NCI-H526 treated with DMSO at 0.1 percent for 48 hours (cell line): ENCODE measurements at places on chromosomes 7 and 10.

DNA sequence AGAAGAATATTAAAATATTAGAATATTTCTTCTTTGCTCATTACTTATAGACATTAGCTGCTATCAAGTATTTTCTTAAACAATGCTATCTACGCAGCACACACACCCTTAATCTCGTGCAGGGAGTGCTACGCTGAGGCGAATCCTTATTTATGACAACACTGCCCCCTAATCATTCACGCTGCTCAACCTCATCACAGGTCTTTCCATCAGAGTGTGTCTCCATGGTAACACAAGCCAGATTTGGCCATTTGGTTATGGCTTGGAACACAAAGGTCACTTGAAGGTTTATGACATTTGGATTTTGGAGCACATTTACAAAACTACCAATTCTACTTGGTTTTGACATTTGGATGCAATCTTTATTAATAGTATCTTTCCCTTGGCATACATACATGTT, 45.4 kb upstream of the MYO3A start:
- DNase-seq: no peak

GRCh38 chr7:83731154-83731553, 82.2 kb upstream of the SEMA3E start:
- no peak for DNase-seq

DNA sequence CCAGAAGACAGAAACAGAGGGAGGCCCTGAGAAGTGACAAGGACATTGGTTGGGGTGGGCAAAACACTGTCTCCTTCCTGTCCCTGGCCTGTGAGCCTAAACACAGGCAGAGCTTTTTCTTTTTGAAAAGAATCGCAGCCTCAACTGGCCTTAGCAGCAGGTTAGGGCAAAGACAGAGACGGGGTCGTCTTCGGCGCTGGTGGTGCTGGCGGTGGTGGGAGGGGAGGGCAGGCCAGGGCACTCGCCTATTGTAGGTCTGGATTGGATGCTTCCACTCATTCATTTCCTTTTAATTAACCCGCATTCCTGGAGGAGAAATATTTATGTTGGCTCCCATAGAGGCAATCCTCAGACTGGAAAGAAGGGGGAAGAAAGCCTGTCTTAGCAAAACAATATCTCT, 22.6 kb downstream of the WNT8B start:
- no peak for DNase-seq

DNA sequence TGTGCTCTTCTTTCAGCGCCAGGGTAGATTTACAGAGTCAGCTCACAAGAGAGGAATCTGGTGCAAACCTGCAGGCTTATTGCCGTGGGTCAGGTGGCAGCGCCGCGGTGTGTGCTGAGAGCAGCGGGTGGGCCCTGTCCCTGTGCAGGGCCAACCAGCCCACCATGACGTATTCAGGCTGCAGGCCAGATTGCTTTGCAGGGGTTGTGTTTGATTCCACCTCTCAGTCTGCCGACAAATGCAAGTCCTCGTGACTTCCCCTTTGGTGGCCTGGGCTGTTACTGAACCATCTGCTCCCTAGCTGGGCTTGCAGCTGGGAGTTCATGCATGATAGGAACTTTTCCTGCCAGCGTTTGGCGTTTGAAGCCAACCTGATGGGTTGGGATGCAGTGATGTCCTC, 66.7 kb upstream of the LEP start:
- DNase-seq: no peak

- DNase-seq: no peak
These were observed 9.0 kb downstream of the SFRP5 start for GRCh38 chr10:97762816-97763215.

DNA sequence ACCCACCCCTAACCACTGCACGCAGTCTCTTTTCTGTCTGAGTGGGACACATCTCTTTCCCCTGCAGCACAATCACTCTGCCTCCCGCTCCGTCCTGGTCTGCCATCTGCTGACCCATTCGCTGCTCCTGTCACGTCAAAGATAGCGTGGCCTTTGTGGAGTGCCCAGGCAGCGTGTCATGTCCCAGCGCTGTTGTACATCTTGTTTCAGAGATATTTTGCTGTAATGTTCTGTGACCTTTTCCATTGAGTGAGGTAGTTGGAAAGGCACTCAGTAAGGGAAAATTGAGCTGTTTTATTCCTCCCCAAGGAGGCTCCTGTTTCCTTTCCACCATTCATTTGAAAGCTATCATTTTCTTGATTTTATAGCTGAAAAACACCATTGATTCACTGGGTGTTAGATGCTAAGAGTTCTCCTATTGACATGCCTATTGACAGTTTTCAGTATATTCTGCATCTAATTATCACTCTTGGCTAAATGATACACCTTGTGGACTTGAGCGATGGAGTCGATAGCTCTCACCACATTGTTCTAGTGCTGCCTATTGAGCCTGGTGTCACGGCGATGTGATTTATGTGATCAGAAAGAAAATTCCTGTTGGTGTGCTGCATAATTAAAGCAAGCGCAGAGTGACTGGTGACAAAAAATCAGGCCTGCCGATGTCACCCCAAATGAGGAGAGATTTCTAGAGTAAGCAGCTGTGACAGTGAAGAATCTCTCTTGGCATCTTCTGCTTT, 372.6 kb downstream of the LRMDA start:
- DNase-seq: no peak

DNA sequence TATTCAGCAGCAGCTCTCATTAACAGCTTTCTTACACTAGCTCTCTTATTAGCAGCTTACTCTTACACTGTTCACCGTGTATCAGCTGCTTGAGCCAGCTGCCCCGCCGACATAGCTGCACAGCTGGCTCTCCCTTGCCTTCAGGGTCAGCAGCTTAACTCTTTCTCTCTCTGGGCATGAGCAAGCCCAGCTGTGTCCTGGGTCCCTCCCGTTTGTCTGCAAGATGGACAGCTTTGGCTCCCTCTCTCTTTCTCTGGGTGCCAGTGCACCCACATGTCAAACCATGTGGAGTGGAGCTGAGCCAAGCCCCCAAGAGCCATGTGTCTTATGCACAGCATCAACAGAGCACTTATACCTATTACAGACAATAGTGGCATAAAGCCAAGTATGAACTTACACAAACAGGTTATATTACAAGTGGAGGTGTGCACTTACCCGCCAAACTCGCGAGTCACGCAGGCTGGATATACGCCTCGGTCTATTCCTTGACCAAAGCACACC, 35.7 kb upstream of the MTPAP start:
- no peak for DNase-seq

- DNase-seq: no peak
These were observed 13.8 kb downstream of the TMEM120A start for GRCh38 chr7:75980430-75981202.

- DNase-seq: no peak
These were observed 20.7 kb upstream of the CFTR start for GRCh38 chr7:117458977-117459583.

DNA sequence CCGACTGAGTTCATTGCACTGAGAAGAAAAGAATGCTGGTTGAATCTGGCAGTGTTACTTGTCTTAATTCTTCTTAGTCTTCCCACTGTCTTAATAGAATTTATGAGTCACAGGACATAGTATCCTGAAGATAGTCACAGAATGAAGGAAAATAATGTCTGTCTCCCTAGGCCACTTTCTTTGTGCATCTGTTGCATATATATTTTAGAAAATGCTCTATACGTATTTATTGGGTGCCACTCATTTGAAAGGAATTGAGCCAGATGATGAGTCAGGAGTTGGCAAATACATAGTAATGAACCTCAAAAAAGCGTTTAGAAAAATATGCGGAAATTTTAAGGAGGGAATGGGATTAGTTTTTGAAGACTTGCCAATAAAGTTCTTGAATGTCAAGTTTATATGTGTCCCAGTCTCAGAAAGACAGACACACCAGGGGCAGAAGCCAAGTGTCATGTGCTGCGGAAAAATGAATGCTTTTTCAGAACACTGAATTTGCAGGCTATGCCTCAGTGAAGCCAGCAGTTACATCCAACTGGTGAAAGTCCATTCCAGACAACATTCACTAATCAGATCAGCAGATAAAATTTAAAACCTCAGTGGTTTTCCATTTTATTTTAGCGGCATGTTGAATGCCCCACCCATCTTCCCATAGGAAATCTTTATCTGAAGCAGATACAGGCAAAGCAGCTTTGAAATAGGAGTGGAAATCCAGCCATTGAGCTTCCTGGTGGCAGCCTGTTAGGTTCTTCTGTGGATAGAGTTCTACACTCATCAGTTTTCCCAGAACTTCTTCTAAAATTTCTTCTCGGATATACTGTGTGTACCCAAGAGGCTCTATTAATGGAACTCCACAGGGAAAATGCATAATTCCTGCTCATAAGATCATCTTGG, 308.4 kb downstream of the BICC1 start:
- no peak for DNase-seq

GRCh38 chr7:46463170-46463569, 542.1 kb upstream of the IGFBP3 start:
- no peak for DNase-seq

GRCh38 chr10:73432646-73433537, 469 bp downstream of the MSS51 start:
- no peak for DNase-seq

- DNase-seq: no peak
These were observed 53.0 kb downstream of the SMURF1 start for GRCh38 chr7:99090771-99091542.
